ENCODE measurements at places on chromosomes 6 and 20.

- DNase-seq: no peak
Measured at GRCh38 chr6:140002396-140003022, 628.1 kb upstream of the CITED2 start.

- no peak for DNase-seq
Measured at GRCh38 chr6:99607416-99608036, 893 bp downstream of the PRDM13 start.

DNA sequence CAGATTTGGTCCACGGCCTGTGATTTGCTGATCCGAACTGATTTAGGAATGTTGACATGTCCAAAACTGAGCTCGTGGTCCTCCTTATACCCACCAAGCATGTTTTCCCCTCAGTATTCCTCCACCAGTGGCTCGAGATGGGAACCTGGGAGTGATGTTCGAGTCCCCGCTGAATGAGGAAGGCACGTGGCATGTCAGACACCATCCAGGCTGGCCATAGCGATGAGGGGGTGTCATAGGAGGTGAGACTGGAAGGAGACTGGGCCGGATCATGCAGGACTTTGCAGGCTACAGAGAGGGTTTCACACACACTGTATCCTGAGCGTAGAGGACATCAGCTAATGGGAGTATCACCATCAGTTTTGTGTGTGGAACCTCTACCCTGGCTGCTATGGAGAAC lies 78.2 kb downstream of the TOX2 start:
- no peak for DNase-seq

DNA sequence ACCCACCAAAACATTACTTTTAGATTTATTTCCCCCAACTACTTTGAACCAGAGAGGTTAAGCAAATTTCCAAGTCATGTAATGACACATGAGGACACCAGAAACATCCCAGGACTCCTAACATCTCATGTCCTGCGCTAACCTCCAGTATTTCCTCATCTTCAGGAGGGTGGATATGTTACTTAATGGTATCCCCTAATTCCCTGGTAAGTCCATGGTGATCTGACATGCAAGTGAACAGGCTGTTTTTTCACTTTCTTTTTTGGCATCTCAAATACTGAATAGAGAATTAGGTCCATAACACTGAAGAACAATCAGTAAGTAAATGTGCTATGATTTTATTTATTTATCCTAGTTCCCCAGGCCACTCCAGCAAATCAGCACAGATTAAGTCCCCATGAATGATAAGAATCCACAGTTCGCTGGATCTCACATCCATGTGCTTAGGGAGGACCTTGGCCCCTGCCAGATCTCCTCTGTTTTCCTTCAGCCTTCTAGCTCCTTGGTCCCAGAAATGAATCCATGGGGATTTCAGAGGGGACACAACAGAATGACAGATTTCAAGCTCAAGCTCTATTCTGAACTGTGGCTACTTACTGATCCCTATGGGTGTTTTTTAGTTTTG lies 334.6 kb downstream of the CDC5L start:
- no peak for DNase-seq

DNA sequence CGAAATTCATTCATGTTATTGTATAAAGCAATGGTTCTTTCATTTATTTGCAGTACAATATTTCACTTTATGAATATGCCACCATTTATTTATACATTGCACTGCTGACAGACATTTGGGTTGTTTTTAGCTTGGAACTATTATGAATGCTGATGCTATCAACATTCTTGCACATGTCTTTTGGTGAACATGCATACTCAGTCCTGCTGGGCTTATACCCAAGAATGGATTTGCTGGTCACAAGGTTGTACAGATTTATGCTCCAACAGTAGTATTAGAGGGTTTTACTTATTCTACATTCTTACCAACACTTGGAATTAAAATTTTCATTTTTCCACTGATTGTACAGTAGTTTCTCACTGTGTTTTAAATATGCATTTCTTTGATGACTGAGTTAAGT lies 126.2 kb downstream of the PTPRK start:
- no peak for DNase-seq

GRCh38 chr6:118758946-118759345 lies 107.6 kb upstream of the CEP85L start:
- no peak for DNase-seq

GRCh38 chr6:158361961-158362669 lies 49.9 kb downstream of the TULP4 start:
- DNase-seq: no peak

- DNase-seq: no peak
Measured at GRCh38 chr20:40101560-40101959, 587.5 kb downstream of the MAFB start.

Measured in stimulated activated CD4-positive, alpha-beta T cell treated with anti-CD3 and anti-CD28 coated beads, Interleukin-15, amount 100 ng/mL, for 48 hours (primary cell).